CD4-positive, alpha-beta T cell treated with Interleukin-15 for 1 hour (primary cell): ENCODE measurements at places on chromosomes 7 and 10.

DNA sequence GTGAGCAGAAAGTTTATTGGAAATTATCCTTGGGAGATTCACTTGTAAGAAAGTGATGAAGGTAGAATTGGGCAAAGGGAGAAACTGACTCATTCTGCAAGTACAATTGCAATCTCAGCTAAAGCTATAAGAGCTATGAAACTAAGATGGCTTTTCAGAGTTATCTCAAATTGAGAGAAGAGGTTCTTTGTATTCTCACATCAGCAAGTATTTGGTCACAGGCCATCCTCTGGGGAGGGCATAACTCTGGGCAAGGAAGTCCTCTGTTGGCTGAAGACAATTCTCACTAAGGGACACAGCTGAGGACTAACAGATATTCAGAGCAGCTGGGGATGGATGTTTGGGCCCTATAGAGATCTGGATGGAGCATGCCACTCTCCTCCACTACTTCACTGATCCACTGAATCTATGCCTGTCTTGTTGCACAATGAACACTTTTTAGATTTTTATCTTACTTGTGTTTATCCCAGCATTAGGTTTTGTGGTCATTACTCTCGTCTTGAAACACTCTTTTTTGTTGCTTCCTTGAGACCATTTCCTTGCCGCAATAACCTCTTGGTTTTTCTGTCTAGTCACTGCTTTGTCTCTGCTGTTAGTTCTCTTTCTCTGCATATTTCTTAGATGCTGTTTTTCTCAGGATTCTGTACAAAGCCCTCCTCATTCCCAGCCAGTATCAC, 115.1 kb downstream of the GNAI1 start:
- DNase-seq, result no peak

DNA sequence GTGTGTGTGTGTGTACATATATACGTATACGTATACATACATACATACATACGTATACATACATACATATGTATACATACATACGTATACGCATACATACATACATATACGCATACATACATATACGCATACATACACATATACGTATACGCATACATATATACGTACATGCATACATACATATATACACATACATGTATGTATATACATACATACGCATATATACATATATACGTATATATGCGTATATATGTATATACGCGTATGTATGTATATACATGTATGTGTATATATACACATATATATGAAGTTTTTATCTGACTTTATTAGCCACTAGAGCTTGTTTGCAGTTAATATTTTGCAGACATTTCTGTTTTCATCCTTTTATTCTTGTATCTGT, 63.3 kb downstream of the TBC1D12 start:
- no peak for DNase-seq

GRCh38 chr10:54800741-54801421, at the start of gene PCDH15:
Gene PCDH15, minus strand, starts transcription at chr10:54801231. Its CDS starts 136,969 bp downstream, at chr10:54664262.
- no peak for DNase-seq

DNA sequence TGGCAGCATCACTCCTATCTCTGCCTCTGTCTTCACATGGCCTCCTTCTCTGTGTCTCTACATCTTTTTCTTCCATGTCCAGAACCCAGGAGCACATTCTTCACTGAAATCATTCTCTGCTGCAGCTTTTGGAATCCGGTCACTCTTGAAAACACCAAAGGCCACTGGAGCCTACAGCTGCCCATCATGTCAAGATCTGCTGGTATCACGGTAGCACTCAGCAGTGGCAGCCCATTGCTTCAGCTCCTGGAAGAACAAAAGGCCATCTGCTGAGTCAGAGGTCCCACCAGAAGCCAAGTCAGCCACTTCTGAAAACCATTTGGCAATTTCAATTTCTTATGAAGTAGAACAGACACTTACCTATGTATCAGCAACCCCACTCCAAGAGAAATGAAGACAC, 6.1 kb upstream of the PCBD1 start:
- DNase-seq, result no peak

GRCh38 chr7:30881448-30881847, 30.2 kb upstream of the AQP1 start:
- no peak for DNase-seq

- no peak for DNase-seq
These were observed 37.3 kb upstream of the SAMD9L start for GRCh38 chr7:93185303-93186027.

GRCh38 chr10:119473771-119474170, 68.7 kb downstream of the RGS10 start:
- no peak for DNase-seq

DNA sequence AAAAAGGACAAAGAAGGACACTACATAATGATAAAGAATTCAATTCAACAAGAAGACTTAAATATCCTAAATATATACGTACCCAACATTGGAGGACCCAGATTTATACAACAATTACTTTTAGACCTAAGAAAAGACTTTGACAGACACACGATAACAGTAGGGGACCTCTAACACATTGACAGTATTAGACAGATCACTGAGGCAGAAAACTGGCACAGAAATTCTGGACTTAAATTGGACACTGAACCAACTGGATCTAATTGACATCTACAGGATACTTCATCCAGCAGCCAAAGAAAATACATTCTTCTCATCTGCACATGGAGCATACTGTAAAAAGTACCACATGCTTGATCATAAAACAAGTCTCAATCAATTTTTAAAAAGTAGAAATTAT, 103.8 kb downstream of the DGKI start:
- no peak for DNase-seq

DNA sequence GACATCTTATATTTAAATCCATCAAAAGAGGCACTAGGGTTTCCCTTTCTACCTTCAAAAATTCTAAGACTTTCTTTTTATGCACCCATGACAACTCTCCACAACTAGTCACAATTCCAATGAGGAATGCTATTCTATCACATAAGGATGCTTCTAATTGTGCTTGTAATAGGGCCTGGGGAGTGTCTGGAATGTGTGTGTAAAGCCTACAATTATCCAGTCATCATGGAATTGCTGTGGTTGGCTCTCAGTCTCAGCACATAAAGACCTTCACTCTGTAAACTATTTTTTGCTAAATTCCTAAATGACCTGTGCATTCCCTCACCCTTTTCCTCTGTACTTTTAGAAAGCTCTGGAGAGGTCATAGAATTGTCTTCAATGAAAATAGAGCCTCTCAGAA, 86.7 kb downstream of the EPDR1 start:
- DNase-seq, result no peak

DNA sequence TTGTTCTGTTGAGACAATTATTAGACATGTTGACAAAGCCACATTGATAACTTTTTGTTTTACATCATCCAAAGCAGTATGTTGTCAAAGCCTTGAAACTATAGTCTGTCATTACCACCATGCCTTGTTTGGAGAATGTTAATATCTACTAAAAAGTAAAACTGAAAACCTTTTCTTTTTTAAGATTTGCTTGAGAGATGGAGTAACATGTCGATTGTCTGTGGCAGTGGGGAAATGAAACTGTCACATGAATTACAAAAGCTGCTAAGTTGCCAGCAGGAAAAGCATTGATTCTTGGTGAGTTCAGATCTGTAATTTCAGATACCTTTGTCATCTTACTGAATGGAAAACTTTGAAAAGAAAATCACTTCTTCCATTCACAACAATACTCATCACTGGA, 69.1 kb downstream of the TFPI2 start:
- DNase-seq, result no peak

DNA sequence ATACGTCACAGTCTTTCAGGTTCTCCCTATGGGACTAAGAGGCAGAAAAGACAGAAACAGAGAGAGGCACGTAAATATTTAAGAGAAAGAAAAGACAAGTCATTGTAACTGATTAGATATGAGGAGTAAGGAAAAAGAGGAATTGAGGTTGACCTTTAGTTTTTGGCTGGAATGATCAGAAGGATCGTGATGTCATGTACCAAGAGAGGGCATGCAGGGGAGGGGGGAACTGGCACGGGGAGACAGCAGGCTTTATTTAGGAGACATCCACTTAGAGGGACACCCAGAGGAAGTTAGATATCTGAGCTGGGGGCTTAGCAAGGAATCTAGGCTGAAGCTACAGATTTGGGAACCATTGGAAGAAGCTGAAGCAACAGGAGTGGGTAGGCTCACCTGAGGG, 9.2 kb upstream of the LRRC20 start:
- no peak for DNase-seq

DNA sequence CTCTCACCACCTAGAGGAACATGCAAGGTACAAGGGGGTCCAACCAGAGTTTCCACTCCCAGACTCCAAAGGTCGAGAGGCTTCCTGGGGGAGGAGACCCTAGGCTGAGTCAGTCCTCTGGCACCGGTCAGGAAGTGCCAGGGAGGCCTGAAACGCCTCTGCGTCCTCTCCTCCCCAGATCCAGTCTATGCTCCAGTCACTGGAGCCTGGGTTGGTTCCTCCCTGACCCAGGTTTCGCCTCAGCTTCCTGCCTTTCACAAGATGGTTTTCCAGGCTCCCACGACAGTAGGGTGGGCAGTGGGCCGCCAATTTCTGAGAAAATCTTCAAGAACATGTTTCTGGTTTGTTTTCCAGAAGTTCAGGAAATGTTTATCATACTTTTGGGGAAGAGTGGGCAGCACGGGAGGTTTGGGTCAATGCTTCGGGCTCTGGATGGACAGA, 30.0 kb downstream of the DUSP5 start:
- DNase-seq, result no peak

GRCh38 chr10:123560301-123561140, 105.6 kb upstream of the GPR26 start:
- DNase-seq, result no peak

DNA sequence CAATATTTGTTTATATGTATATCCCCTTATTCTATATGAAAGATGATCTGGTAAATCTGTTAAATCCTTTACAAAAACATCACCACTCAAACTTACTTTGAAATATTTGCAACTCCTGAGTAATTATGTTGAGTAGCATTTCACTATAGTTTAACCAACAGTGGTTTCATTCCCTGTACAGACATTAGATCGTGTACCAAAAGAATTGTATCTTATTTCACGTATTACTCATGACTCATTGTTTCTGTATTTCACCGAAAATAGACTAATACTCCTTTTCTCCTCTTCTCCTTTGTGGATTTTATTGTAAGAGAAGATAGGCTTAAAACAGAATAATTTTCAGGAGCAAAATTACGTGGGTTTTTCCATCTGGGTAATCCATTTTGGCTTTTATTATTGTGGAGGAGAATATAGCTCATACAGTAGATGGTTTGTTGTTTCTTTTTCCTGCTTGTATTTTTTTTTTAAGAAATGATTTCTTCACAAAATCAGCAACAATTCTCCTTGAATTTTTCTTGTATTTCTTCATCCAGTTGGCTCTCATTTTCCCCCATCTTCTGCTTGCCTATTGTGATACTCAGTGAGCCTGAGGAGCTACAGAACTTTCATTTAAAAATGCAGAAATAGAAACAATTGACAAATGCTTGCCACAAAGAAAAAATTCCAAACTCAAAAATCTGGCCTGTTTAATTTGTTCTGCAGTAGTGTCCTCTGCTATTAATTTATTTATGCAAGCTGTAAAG, 90.6 kb upstream of the OIT3 start:
- no peak for DNase-seq

DNA sequence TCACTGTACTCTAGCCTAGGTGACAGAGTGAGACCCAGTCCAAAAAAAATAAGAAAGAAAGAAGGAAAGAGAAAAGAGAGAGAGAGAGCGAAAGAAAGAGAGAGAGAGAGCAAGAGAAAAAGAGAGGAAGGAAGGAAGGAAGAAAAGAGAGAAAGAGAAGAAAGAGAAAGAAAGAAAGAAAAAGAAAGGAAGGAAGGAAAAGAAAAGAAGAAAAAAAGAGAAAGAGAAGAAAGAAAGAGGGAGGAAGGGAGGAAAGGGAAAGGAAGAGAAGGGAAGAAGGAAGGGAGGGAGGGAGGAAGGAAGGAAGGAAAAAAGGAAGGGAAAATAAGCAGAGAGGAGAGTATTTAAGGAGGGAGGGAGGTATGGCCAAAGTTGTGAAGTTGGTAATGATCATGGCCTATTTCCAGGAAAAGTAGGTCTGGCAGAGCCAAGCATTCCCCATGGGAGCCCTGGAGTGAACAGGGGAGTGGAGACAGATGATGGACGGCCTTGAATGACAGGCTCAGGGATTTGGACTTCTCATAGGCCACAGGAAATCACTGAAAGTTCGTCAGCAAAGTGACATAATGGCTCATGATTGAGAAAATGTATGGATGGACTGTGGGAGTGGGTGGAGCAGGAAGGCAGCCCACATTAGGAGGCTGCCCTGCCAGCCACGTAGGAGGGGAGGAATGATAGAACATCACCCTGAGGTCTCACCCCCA, 44.8 kb upstream of the CUX1 start:
- DNase-seq, result no peak

- DNase-seq, result no peak
These were observed 677 bp downstream of the TSPAN14 start for GRCh38 chr10:80454513-80455460.

DNA sequence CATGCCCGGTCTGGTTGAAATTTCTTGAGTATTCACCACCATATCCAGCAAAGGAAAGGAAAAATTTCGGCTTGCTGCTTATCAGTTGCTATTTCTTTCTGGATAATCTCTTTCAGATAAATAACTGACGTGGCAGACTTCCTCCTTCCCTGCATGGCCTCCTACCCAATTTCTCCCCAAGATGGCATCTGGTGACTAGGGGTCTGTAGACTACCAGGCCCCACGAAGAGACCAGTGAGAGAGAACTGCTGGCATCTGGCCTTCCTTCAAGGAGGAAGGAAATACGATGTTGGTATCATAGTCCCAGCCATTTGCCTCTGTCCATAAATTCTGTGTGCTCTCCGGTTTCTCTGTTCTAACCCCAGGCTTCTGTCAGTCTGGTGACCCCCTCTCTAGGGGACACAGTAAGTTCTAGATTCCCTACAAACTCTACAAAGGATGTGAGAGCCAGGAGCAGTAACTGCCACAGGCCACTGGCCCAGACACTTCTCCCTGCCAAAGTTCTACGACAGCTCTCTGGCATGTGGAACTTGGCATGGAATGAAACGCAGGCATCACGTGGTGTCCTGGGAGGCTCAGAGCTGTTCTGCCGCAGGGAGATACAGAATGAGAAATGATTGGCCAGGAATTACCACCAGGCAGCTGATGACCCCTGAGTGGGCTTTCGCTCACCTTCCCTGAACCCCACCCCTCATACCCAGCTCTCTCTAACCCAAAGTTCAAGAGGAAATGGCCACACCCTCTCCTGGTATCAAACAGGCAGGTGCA, 30.0 kb upstream of the MSRB2 start:
- DNase-seq, result no peak

DNA sequence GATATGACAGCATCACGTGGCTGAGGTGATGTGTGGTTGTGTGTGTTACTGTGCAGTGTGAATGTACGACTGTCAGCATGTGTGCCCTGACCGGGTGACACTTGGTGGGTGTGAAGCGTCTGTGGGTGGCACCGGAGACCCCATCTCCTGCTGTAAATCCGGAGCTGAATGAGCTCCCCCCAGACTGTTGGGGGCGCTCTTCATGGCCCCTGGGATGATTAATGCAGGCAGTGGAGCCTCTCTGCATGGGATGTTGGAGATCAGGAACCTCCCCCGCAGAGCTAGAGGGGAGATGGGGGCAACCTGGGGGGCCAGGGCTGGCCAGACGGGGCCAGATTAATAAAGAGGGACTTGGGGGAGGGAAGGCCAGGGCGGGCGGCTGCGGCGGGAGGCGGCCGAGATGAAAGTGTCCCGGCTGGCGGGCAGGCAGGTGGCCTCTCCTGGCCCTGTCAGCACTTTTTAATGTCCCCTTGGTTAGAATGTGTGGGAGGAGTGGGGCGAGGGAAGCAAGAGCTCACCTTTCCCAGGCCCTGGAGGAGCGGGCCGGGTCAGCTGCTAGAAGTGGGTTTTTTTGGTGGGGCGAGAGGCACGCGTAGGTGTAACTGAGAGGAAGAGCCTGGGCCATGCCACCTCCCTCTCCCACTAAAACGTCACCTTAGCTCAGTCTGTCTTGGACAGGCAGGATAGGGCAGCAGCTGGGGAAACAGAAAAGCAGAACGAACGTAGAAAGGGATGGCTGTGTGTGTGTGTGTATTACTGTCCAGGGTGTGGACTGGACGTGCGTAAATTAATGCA, 34.1 kb downstream of the HIF1AN start:
- DNase-seq, result no peak
